RWPE1 (cell line): ENCODE measurements at places on chromosomes 6 and 20.

DNA sequence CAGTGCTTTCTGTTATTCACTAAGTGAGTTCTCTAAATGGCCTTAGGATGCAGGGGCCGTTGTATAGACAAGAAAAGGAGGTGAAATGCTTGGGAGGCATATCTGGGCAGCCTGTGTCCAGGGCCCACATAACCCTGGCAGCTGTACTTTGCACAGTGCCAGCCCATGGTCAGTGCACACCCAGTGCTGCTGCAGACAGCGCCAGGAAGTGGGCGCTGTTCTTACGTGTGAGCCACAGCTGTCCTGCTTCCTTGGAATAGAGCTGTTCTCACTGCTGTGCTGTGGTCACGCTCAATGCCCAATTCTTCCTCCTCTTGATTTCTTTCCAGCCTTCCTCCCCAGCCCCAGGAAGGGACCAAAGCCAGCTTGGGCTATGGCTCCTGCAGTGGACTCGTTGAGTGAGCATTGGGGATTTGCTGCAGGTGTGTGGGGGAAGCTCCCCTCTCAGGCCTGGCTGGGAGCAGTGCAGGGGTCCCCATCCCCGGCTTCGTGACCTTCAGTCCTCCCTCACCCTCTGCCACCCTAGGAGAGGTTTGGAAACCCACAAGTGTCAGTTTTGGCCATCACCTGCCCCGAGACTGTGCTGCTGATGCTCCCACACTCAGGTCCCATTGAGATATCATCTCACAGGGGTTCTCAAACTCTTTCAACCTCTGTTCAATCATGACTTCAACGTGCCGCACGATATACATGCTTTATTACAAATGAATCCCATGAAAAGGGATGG is 246.8 kb upstream of the EXOC2 start:
- no peak for DNase-seq

- DNase-seq = peak; percentile 6
Measured at GRCh38 chr6:135522965-135523692, 25.6 kb upstream of the AHI1 start.

DNA sequence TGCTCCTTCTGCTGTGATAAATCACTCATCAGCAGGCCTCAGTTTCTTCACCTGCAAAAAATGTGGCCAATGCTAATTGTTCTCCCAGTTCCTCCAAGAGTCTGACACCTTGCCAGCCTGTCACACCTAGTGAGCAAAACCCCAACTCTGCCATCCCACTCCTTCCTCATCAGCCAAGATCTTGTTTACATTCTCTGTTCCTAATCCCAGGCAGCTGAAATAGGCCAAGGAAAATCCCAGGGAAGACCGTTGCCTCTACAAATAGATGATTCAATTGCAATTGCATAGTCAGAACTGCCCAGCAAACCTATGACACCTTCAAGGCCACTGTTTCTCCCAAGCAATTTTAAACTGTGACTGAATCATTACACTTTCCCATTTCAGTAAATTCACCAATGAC is 78.7 kb downstream of the GMDS start:
- no peak for DNase-seq

- DNase-seq = no peak
Measured at GRCh38 chr20:10131732-10132345, 86.8 kb upstream of the SNAP25 start.

DNA sequence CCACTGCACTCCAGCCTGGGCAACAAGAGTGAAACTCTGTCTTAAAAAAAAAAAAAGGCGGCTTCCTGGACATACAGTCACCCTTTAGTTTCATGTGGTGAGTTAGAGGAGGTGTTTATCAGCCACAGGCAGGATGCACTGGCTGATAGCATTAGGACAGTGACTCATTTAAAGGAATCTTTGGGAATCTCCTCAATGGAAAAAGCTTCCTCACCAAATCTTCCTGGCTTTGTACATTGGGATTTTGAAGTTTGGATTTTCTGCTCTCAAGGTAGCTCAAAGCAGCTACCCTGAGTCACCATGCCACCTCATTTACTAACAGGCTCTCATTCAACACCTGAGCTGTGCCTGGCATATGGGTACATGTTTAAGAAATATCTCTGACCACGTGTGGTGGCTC is 20.2 kb downstream of the PRPH2 start:
- DNase-seq = peak; percentile 65

DNA sequence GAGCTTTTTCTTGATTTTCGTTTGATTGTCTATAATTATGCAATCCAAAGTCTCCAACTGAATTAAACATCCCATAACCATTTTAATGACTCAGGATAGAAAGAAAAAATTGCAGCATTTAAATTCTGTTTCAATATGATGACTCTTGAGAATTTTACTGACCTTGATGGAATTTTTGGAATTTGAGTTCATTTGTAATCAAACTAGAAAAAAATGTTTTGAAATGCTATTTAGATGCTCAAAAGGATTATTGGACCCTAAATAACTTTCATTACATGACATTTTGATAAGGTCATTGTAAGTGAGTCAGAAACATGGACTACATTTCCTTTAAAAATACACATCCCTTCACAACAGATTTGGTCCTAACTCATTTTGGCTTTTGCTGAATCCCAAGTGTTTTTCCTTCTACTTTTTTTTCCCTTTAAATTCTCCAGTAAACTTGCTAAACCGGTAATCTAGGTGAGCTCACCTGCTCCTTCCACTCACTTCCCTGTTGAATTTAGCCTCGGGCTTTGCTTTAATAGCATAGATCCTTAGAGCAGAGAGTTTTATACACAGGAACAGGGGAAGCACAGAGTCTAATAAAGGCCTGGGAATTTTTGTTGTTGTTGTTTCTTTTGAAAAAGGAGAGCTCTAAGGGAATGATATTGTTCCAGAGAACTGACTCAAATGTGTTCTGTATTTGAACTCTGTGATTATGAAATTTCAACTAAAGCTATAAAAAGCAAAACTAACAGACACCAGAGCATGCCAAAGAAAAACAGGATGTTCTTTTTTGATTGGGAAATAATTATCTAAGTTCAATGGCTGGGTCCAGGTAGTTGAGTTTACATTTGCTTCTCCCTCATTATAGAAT is 1088.2 kb upstream of the CITED2 start:
- DNase-seq = peak; percentile 83

GRCh38 chr20:37356961-37357371 is 11.0 kb downstream of the SRC start:
- no peak for DNase-seq

DNA sequence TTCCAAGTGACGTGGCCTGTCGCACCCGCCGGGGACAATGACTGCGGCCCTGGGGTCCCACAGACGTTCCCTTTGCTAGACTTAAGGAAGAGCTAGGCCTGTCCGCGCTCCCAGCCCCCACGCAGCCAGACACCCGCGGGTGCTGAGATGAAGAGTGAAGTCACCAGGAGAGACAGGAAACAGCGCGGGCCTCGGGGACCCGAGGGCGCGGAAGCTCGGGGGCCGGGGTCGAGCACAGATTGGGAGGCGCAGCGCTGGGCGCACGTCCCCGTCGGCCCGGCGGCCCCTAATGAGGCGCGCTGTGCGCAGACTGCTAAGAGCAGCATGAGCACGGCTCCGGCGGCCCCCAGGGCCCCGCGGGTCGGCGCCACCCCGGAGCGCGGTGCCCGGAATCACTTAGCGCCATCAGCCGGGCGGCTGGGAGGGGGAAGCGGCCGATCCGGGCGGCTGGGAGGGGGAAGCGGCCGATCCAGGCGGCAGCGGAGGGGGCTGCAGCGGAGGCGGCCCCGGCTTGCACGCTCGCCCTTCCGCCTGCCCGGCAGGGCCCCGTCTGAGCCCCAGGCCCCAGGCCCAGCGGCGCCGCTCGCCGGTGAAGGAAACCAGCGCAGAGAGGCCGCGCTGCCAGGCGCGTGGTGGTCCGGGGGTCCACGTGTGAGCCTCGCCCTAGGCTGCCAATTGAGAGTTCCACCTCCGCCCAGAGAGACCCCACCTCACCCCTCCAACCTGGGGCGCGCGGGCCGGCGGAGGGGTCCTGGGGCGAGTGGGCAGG is 8.3 kb upstream of the AVP start:
- DNase-seq = no peak

GRCh38 chr20:10883166-10883565 is 209.4 kb upstream of the JAG1 start:
- no peak for DNase-seq

DNA sequence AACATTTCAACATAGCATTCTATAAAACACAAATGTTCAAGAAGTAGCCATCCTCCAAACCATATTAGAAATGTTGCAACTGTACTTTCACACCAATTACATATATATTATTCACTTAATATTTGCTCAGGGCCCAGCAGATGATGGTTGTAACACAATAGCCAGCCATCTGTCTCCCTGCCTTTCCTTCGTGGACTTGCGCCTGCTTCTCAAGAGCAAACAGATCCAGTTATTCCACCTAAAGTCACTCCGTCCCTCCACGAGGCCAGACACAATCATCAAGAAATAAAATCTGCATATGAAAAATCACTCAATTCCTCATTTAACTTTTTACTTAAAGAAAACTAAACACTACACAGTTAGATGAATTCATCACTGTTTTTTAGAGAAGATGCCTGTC is 160.4 kb downstream of the RALGAPA2 start:
- no peak for DNase-seq

- DNase-seq = no peak
Measured at GRCh38 chr6:84340422-84340821, 113.0 kb upstream of the CEP162 start.

DNA sequence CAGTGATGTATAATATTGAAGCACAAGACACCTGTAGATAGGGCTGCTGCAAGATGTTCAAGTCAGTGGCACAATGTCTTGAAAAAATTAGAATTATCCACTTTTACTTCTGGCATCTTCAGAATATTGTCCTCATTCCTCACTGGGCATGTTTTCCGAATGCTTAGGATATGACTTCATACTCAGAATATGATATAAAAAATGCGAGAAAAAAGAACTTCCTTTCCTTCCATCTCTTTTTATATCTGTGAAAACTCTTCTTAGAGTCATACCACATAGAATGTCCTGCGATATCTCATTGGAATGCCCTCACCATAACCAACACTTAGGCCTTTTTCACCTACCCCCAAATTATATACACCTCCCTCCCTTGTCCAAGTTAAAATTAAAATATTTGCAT is 4.6 kb downstream of the MAS1L start:
- DNase-seq = no peak

GRCh38 chr20:57568088-57568896 is 7.4 kb downstream of the PCK1 start:
- DNase-seq = no peak

DNA sequence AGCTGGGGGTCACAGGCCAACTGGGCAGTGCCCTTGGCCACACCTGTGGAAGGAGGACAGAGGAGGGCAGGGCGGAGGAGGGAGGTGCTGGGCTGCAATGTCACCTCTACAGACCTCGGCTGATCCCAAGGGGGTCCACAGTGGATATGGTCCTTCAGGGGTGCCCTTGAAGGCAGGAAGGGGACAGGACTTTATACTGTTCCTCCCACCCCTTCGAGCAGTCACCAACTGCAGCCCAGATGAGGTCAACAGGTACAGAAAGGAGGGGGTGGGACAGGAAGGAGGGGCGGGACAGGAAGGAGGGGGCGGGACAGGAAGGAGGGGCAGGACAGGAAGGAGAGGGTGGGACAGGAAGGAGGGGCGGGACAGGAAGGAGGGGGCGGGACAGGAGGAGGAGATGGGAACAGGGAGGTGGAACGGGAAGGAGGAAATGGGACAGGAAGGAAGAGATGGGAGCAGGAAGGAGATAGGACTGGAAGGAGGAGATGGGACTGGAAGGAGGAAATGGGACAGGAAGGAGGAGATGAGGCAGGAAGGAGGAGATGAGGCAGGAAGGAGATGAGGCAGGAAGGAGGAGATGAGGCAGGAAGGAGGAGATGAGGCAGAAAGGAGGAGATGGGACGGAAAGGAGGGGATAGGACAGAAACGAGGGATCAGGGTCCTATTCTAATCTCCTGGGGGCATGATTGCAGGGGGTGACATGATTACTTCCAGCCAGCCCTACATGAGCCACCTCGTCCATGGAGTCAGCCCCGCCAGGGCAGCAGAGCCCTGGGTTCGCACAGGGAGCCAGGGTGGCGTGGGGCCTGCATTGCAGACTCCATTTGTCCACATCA is 19.4 kb upstream of the MRGBP start:
- DNase-seq = peak; percentile 94

GRCh38 chr6:140463312-140463710 is 1088.9 kb upstream of the CITED2 start:
- DNase-seq = no peak

DNA sequence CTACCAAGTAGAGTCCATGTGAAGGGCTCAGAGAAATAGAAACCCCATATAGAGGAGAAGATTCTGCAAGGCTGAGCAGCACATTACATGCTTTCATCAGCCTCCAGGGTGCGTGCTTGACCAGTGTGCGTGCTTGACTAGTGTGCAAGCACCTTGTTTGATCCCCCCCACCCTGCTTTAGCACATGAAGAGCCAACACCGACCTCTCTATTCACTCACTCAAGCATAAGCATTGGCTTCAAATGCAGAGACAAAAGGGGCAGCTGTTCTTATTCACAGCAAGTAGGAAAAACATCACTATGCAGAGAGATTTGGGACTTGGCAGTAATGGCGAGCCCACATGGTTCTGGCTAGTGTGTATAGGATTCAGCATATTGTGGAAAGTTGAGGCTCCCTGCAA is 278.7 kb upstream of the RNF217 start:
- no peak for DNase-seq

GRCh38 chr6:135115834-135116233 is 61.2 kb upstream of the HBS1L start:
- no peak for DNase-seq

GRCh38 chr6:158703837-158704822 is 54.3 kb downstream of the SYTL3 start:
- DNase-seq = peak; percentile 82

GRCh38 chr20:47117773-47118172 is 223.1 kb downstream of the EYA2 start:
- DNase-seq = no peak

- no peak for DNase-seq
Measured at GRCh38 chr6:114940181-114940580, 597.4 kb upstream of the HS3ST5 start.

DNA sequence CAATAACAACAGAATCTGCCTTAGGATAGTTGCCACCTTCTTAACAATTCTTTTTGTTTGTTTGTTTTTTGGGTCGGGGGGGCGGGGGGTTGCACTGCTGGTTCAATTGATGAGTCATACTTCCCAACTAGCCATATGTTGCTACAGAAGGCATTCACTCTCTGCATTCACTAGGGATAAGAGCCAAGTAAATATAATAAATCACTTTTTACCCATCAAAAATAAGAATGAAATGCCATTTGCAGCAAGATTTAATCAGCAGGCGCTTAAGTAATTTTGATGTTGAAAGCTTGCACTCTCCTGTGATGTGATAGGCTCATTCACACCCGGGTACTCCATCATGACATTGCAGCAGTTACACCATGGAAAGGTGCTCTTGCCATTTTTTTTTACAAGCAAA is 209.8 kb downstream of the HIVEP2 start:
- no peak for DNase-seq

GRCh38 chr6:156988276-156989158 is 211.3 kb downstream of the ARID1B start:
- no peak for DNase-seq
